ENCODE measurements at places on chromosomes 5 and 9.

DNA sequence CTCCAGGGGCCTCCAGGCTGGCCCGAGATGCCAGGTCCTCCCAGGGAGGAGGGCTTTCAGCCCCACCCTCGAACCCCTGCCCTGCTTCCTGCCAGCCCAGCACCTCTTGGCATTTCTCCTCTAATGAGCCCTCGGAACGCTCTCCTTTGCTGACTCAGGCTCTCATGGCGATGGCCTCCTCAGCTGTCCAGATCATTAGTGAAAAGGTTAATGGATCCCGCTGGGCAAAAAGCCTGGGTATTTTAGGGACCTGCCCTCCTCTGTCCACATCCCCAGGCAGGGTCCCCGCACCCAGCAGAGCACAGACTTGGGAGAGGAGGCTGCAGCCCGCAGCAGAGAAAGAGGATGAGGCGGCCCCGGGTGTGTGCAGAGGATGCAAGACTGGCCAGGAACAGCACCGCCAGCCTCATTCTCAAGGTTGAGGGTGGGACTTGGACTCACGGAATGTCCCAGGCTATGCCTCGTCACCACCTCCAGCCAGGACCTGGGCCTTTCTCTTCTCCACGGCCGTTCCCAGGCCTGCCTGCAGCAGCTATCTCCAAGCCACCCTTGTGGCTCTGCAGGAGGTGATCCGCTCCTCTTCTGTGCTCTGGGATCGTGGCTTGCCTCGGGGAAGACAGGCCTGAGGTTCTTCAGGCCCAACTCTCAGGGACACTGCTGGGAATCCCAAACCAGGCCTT lies 23.0 kb upstream of the ADAMTS2 start:
- DNase-seq: no peak

DNA sequence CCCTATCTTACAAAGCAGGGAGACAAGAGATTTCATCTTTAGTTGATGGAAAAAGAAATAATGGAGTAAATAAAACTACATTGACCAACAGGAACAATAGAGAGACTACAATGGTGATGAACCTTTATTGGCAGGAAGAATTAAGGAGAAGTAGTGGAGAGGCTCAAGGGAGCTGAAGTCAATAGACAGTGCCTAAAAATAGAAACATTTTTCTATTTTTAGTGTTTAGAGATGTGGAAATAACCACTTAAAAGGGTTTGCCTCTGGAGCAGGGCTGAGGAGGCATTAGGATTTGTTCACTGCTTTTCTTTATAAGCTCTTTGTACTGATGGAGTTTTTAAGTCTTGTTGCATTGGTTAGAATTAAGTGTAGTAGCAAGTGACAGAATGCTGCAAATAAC lies 98.4 kb upstream of the ERCC6L2 start:
- DNase-seq: no peak

DNA sequence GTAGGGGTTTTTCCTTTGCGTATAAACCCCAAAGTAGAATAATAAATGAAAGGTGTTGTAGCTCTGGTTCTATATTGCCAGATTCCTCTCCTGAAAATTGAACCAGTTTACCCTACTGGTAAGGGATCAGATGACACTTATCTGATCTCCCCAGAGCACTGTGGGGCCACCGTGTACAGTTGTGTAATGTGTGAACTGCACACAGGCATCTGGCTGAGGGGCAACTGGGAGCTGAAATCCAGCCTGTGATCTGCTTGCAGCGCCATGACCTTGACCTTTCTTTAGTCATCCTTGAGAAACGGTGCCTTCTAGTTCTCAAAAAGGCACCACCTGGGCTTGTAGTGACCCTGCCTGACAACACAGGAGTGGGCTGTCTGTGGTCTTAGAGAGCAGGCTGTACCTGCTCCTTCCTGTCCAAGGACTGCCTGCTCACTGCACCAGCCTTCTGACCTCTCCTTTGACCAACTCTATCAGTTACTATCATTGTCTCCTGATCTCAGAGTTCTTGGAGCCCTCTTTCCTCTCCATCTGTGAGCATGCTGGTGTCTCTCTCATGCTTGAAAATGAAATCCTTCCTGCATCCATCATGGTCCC lies 40.2 kb downstream of the PDE6A start:
- peak; percentile 3 for DNase-seq

GRCh38 chr9:108002371-108002956 lies 512.9 kb upstream of the KLF4 start:
- no peak for DNase-seq

GRCh38 chr5:24693609-24694008 lies 48.8 kb upstream of the CDH10 start:
- no peak for DNase-seq

DNA sequence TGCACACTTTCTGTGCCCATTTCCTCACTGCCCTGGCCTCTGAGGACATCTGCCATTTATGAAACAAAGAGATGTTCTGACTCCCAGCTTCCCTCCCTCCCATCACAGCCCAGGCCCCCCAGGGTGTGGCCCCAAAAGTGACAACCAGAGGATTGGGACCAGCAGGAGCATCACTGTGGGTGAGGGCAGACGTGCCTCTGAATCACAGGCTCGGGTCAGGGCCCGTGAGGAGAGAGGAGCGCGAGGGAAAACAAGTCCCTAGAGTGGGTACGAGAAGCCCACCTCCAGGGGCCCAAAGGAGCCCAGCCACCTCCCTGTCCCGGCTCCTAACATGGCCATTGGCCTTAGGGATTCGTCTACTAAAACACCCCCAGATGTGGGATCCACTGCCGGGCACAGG lies 138.0 kb upstream of the FSTL4 start:
- no peak for DNase-seq

DNA sequence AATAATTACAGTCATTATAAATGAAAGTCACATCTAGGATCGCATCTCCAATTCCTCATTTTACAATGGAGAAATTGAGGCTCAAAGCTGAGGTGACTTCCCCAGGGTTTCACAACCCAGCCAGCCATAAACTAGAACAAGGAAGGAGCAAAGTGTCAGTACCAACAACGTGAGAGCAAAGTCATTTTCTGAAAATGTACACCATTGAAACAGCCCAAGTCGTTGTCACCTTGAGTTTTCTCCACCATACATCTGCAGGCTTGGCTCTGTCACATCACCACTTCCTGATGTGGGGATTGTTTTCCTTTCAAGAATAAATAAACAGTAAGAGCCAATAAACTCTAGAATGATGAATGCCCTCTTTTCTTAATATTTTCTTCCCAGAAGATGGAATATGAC lies 184.5 kb upstream of the PTGER4 start:
- DNase-seq: no peak

- peak; percentile 48 for DNase-seq
These were observed 181.1 kb downstream of the PDZD2 start for GRCh38 chr5:31819926-31820516.

GRCh38 chr5:150489360-150490295 lies 18.3 kb upstream of the NDST1 start:
- DNase-seq: no peak

- DNase-seq: peak; percentile 60
These were observed 84.7 kb upstream of the TNFSF8 start for GRCh38 chr9:115015018-115015635.

DNA sequence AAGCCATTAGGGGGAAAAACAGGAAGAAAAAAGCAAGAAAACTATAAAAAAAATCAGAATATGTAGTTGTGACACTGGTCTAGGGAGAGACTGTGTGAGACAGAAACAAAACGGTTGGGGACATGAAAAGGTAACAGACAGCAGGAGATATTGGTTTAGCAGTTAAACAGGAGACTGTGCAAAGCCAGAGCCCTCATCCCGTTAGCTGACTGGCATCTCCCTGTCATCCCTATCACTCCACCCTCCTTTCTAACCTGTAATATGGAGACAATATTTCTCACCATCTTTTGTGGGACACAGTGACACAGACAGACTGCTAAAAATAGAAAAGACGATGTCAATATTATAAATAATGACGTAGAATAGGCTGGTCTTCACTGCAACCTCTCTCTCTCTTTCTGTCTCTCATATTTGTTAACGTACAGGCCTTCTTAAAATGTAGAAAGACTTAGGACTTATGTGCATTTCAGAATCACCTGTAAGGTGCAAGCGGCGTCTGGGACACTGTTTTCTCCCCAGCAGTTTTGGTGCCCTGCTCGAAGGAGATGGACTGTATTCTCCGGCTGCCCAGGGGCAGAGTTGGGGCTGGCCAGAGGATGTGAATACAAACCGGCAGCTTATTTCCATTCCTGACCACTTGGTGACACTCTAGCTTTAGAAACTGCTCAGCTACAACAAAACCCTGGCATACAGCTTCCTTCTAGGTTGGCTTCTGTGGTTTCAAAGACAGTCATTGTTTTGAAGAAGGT lies 190.6 kb downstream of the MAT2B start:
- DNase-seq: peak; percentile 22

DNA sequence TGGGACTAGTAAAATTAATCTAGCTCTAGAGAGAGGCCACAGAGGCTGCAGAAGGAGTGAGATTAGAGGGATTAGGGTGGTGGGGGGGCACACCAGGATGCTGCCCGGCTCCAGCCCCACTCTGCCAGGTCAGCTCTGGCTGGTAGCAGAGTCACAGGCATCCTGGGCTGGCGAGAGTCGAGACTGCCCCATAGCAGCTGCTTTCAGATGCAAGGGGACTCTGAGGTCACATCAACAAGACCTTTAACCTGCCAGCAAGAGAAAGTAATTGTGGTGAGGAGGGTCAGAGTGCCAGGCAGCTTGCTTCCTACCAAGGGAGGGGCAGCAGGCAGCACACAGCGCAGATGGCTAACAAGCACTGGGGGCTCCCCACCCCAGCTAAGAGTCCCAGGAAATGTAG lies 7.5 kb downstream of the EPB41L4B start:
- peak; percentile 90 for DNase-seq

DNA sequence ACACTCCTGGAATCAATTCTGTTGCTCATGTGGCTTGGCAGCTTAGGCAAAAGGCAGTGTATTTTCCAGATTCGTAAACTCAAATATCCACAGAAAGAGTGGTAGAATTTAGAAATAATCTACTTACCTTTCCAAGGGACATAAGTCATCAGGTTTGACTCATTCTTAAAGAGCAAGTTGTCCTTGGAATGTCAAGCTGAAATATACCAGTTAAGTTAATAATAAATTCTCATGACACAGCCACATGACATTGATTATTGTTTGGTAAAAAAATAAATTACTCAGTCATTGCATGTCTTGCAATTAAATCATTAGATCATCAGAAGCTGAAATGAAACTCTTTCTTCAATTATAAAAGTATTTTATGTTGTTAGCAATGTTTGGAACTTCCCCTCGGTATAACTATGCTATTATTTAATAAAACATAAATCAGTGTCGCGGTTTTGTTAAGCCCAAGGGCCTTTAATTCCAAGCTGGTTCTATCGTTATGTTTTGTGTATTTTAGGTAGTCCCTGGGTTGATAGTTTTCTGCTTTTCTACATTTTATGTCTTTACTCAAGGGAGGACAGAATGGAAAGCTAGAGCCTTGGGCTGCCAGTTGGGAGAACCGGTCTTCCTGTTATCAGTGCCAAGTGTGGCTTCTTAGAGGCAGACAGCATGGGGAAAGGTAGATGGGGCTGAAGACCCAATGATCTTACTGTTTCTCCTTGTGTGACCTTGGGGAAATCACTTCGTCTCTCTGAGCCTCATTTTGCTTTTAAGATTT lies 79.3 kb upstream of the PRLR start:
- DNase-seq: no peak

- no peak for DNase-seq
These were observed 149.8 kb upstream of the TNC start for GRCh38 chr9:115267790-115268189.

DNA sequence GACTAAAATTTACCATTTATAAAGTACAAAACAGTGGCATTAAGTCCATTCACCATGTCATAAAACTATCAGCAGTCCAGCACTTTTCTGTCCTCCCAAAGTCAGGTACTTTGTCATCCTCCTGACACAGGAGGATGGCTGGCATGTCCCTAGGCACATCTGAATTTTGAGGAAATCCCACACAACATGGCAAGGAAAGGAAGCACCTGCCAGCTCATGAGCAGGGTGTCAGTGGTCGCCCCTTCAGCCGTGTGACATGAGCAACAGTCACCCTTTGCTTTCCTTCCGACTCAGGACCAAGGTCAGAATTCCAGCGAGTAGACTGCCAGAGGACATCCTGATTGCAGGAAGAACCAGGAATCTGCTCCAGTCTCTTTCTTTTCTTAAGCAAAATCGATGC lies 77.1 kb downstream of the PPARGC1B start:
- DNase-seq: no peak

- DNase-seq: no peak
These were observed 28.1 kb downstream of the DYNC2I2 start for GRCh38 chr9:128628471-128629048.

- DNase-seq: no peak
These were observed 394.3 kb downstream of the GADD45G start for GRCh38 chr9:89999176-89999533.

DNA sequence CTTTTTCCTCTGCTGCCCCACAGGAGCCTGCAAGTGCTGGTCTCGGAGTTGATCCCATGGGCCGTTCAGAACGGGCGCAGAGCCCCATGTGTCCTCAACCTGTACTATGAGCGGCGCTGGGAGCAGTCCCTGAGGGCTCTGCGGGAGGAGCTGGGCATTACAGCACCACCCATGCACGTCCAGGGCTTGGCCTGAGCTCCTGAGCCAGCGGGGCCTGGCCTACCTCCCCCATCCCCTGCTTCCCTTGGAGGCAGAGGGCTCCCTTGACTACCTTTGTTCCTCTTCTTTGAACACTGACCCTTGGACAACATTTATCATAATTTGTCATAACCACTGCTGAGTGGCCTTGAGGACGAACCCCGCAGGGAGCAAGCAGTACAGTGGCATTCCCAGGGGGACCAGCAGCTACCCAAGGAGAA lies 6.9 kb upstream of the SLC27A4 start:
- no peak for DNase-seq

DNA sequence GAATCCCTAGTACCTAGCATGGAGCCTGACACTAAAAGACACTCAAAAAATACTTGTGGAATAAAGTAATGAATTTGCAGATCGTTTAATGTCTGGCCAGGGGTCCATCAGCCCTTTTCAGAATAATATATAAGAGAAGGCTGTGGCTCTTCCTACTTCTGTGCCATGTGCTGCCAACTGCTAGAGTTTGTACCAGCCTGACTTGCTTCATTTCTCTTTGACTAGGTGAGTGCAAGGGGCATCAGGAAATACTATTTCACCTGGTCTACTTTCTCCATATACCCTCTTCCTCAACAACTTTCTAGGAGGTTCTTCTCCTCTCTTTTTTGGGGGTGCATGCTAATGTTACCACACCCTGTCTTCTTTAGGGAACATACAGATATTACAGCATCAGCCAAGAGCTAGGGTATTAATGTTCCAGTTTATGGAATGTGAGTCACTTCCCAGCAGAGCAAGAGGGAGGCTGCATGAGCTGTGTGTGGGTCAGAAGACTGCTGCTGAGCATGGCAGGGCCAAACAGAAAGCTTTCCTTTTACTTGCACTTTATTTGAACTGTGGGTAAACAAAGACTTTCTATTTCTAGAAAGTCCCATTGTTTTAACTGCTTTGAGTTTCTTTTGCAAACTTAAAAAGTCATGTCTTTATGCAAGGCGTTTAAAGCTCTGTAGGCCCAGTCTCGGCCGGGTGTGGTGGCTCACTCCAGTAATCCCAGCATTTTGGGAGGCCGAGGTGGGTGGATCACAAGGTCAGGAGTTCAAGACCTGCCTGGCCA lies 158.9 kb downstream of the ADAMTSL1 start:
- no peak for DNase-seq

DNA sequence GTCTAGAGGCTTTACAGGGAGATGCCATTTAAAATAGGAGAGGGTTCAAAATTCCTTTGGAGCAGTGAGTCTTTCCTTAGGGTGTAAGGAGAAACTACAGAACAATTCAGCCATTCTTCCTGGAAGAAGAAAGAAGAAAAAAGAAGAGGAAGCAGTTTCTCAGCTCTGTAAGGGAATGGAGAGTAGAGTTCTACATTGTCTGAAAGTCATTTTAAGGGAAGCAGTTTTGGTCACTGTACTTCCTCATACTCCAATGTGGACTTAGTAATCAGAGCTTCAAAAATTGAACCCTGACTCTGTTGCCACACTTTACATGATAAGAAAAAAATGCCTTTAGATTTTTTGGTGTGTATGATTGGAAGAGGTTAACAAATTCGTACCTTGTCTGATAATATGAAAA lies 122.4 kb downstream of the LRRC70 start:
- no peak for DNase-seq

All from NCI-H524 (cell line).